Adipocyte (in vitro differentiated cells): ENCODE measurements at places on chromosomes 7 and 10.
A peak's percentile ranks its signal among the peaks of the same experiment; 100 is the strongest.

GRCh38 chr10:1381339-1381738 is 325.2 kb downstream of the WDR37 start:
- no peak for DNase-seq

DNA sequence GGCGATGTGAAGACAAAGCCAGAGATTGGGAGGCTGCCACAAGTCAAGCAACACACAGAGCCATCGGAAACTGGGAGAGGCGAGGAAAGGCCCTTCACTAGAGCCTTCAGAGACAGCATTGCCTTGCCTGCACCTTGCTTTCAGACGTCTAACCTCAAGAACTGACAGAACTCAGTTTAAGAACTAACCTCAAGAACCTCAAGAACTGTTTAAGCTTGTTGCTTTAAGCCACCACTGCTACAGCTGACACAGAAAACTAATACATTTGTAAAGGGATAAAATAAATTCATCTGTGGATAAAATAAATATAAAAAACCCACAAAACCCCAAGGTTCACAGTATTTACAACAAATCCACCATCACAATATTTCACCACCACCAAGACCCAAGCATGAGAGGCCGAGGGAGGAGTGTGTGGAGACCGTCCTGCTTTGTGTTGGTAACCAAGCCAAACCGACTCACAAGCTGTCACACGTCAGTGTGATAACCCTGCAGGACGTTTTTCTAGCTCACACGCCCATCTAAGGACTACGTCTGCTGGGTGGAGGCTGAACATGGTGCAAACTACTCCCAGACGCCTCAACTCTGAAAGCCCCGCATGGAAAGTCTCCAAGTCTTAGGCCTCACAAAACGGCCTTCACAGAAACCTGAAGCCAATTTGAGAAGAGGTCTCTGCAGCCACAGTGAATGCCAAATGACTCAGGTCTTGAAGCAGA is 116.8 kb downstream of the ABLIM1 start:
- DNase-seq, result peak; percentile 75

DNA sequence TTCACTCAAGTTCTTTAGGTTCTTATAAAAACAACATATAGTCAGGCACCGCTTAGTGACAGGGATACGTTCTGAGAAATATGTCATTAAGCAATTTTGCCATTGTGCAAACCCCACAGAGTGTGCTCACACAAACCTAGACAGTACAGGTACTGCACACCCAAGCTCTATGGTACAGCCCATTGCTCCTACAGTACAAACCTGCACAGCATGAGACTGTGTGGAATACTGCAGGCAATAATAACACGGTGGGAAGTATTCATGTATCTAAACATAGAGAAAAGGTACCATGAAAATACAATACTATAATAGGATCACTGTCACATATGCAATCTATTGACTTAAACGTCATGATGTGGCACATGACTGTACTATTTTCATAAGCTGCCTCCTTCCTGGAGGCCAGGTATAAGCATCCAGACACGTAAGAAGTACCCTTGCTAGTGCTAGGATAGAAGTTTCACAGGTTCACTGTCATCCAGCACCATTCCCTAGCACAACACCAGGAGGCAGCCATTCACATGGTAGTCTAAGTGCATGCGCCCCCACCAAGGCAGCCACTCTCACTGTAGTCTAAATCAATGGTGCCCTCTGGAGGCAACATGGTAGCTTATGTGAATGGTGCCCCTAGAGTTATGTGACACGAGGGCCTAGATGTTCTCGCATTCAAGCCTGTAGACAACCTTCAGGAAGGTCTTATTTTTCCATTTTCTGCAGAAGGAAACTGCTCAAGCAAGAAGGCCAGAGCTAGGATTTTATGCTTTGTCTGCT is 98.5 kb downstream of the ARHGAP22 start:
- DNase-seq, result peak; percentile 25

DNA sequence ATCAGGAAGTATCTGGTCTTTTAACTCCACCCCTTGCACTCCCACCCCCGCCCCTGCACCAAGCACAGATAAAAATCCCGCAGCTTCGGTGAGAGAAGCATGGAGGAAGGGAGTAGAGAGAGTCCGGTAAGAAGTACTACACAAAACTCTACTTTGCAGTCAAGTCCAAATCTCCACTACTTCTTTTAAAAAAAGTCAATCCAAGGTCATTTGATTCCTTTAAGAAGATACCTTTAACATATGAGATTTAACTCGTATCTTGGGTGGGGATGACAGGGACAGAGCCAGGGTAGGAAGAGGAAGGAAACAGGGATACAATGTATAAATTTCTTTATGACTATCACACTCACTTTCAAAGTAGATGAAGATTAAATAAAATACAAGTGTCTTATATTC is 132.1 kb downstream of the NRBF2 start:
- peak; percentile 75 for DNase-seq

- no peak for DNase-seq
Observed at GRCh38 chr10:12606461-12606860, 257.1 kb downstream of the CAMK1D start.

DNA sequence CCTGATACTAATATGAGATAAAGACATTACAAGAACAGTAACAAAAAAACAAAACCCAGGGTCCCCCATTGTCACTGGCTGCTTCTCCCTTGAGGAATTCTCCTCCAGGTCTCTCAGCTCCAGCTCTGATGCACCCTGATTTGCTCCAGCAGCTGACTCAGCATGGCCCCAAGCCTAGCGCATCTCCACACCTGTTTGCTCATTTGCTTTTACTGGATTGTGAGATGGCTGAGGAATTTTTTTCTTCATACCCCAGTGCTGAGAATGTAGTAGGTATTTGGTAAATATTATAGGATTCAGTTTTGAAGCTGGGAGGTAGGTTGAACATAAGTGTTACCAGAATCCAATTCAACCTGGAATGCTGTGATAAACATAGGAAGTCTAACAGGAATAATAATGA is 171.9 kb downstream of the PKD1L1 start:
- no peak for DNase-seq

- no peak for DNase-seq
Observed at GRCh38 chr10:8438603-8439002, 384.1 kb downstream of the GATA3 start.

GRCh38 chr10:49170632-49171325 is 17.4 kb downstream of the TMEM273 start:
- DNase-seq, result no peak

DNA sequence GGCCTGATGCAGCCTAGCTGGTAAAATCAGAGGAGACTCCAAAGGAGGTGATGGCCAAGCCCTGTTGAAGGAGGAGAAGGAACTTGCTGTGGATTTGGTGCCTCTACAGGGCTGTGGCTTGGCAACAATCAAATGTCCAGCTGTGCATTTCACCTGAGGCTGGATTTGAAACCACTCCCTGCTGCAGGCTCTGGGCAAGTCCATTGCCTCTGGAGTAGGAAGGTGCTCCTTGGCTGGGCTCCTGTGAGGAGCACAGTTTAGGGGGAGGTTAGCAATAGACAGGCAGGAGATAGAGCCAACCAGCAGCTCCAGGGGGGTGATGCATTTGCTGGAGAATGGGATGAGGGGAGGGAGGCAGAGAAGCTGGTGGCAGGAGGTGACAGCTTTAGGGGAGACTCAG is 26.5 kb downstream of the CDH23 start:
- DNase-seq, result no peak

GRCh38 chr7:22481726-22482125 is 18.3 kb downstream of the STEAP1B start:
- peak; percentile 19 for DNase-seq

GRCh38 chr7:139109188-139109982 is at the start of gene ZC3HAV1:
TSS of gene ZC3HAV1 (minus strand) at chr7:139109720. CDS start at chr7:139109331, 389 bp downstream.
- DNase-seq, result peak; percentile 93

DNA sequence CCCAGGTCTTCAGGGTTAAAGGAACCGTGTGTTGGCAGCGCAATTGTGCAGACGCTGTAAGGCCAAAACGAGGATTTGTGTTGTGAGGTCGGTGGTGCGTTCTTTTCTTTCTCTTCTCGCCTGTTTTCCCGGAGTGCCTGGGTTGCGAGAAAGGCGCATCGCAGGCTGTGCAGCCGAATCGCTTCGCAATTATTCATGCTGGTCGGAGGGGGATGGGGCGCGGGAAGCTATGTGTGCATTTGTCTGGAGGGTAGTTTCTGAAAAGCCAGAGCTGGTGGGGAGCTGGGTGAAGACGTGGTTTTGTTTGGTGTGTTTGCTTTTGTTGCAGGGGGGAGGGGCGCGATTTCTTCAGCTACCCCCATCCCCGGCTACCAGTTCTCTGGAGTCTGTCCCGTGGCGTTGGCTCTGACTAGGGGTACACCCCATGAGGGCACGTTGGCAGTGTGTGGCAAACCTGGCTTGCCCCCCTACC is 2.1 kb downstream of the MXI1 start:
- DNase-seq, result peak; percentile 87

DNA sequence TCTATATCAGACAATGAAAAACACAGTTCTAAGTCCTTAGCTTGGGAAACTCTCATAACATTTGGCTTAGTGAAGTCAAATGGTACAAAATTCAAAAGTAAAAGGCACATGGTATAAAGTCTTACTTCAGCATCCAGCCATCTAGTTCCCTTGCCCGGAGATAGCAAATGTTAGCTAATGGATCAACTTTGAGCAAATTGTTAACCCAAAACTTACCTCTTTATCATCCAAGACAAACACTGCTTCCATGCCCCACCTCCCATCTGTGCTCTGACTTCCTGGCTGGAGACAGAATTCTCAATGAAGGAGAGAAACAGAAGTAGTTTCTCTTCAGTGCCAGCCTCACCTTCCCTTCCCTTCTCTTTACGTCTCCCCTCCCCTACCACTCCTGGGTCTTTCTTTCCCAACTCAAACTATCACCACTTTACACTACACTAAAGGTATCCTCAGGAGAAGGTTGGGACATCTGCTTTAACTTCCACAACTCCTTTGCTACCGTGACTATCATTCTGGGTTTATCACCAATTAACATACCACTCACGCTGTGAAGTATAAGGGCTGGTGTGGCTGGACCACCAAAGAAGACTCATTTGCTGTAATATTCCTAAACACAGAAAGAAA is 21.2 kb upstream of the ZNRF2 start:
- DNase-seq, result no peak
